NCI-H1092 (cell line): ENCODE measurements at places on chromosomes 5 and 9.

GRCh38 chr9:98797491-98797890 lies 1.1 kb upstream of the ANKS6 start:
- no peak for DNase-seq

- no peak for DNase-seq
Measured at GRCh38 chr9:98316445-98317133, 61.1 kb upstream of the TBC1D2 start.

DNA sequence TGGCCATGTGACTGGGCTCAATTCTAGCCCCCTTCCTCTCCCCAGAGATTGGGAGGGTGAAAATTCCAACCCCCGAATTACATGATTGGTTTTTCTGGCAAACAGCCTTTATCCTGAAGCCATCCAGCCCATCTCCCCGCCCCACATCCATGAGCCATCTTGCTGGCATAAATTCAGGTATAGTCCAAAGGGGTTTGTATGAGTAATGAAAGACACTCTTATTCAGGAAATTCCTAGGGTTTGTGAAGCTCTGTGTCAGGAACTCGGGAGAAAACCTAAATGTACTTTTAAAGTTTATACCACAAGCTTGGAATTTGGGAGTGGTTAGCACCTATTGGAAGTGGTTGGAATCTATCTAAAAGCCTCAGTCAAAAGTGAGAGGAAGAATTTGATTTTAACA lies 80.6 kb upstream of the SIMC1 start:
- DNase-seq = no peak

GRCh38 chr9:34636791-34637355 lies 714 bp downstream of the SIGMAR1 start:
- no peak for DNase-seq

DNA sequence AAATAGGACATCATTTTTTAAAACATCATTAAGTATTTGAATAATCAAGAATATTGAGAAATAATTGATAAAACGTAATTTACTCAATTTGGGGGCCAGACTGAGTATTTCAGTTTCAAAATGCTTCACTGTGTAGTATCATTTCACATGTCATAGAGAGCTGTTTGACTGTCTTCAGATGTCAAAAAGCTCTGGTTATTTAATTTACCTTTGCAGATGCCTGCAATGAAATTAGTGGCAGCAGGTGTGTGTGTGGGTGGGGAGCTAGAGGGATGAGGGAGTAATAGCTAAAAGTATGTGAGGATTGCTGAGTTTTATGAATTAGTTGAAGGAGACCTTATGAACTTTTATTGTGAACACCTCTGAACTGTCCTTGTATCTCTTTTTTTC lies 567.2 kb upstream of the MEF2C start:
- no peak for DNase-seq
